Cerebellar nuclear complex (tissue), 1 donor: ENCODE measurements at places on chromosomes 1 and 21.

GRCh38 chr21:29230551-29231261 lies 68.0 kb upstream of the BACH1 start:
- no peak for DNase-seq

DNA sequence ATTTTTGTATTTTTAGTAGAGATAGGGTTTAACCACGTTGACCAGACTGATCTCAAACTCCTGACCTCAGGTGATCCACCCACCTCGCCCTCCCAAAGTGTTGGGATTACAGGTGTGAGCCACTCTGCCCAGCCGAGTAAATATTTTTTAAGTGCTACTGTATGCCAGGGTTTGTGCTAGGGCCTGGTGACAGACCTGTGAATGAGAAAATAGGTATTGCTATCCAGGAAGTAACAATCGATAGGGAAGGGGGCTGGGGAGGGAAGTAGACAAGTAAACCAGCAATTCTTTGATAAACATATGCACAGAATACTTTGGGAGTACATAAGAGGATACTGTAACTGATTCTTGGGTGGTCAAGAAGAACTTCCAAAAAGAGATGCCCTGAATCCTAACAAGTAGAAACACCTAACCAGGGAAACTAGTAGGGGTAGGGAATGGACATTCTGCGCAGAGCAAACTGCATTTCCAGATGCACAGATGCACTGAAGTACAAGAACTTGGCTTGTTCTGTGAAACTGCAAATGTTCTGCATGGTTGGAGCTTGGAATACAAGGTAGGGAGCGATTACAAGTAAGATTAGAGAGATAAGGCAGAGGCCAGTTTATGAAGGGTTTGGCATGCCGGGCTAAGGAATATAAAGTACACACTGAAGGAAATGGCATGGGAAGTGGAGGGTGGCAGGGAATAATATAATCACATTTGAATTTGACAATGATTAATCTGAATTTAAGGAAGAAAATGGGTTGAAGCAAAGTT lies 19.0 kb upstream of the DOCK7 start:
- no peak for DNase-seq

- no peak for DNase-seq
Measured at GRCh38 chr1:229325853-229326487, 16.9 kb downstream of the CCSAP start.

GRCh38 chr1:153291514-153291913 lies 21.2 kb downstream of the PGLYRP3 start:
- no peak for DNase-seq

- DNase-seq, result no peak
Measured at GRCh38 chr1:200400556-200400955, 9.3 kb downstream of the ZNF281 start.

- DNase-seq, result no peak
Measured at GRCh38 chr1:43306688-43307457, 6.1 kb downstream of the TIE1 start.

GRCh38 chr1:38088366-38088765 lies 41.8 kb upstream of the POU3F1 start:
- DNase-seq, result no peak

GRCh38 chr21:37463083-37463801 lies 96.7 kb downstream of the DYRK1A start:
- no peak for DNase-seq

DNA sequence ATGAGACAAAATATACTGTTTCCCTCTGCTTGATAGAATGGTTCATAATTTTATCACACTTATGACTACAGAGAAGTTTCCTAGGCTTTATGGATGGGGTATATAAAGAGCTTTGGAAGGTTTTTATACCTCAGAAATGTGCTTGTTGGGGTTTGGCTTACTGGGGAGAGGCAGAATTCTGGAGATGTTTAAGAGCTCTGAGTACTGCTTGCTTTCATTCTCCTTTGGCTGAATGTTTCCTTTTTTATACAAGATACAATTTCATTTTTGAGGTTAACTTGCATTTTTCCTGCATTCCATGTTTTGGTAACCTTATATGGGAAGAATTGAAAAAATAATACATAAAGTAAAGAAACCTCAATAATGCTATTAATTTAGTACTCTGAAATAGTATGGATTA lies 157.7 kb upstream of the COL11A1 start:
- DNase-seq, result no peak
